ENCODE measurements at places on chromosomes 2 and 18.

- no peak for DNase-seq
Measured at GRCh38 chr2:151252646-151253045, 9.0 kb downstream of the RBM43 start.

DNA sequence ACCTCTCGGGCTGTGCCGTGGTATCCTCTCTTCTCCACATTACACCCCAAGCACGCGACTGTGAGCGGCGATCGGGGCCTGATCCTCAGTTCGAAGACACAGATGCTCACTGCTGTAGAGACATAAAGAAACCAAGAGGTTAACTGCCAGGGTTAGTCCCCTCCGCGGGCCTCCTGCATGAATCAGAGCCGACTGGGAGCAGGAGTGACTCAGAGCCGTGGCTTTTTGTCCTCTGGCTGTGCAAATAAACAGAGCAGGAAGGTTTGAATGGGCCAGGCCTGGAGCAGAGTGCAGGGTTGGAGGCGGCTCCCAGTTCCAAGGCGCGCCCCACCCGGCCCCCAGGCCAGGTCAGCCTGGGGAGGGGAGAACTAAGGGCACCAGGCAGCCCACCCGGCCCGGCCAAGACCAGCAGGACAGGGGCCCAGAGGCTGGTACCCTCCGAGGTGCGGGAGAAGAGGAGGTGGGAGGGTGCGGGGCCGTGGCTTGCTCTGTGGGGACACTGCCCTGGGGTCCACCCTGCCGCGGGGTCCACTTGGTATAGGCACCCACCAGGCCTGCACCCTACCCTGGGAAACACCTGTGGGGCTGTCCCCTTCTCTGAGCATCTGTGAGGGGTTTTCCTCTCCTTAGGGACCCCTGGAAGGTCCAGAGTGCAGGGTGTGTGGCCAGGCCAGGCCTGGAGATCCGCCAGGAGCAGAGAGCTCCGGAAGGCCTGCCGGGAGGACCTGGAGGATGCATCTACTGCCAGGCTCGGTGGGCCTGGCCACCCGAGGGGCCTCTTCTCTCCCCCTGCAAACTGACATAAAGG, 16.5 kb downstream of the TWIST2 start:
- DNase-seq, result peak; percentile 81

- DNase-seq, result no peak
Measured at GRCh38 chr2:140247451-140248195, 1467.4 kb upstream of the NXPH2 start.

DNA sequence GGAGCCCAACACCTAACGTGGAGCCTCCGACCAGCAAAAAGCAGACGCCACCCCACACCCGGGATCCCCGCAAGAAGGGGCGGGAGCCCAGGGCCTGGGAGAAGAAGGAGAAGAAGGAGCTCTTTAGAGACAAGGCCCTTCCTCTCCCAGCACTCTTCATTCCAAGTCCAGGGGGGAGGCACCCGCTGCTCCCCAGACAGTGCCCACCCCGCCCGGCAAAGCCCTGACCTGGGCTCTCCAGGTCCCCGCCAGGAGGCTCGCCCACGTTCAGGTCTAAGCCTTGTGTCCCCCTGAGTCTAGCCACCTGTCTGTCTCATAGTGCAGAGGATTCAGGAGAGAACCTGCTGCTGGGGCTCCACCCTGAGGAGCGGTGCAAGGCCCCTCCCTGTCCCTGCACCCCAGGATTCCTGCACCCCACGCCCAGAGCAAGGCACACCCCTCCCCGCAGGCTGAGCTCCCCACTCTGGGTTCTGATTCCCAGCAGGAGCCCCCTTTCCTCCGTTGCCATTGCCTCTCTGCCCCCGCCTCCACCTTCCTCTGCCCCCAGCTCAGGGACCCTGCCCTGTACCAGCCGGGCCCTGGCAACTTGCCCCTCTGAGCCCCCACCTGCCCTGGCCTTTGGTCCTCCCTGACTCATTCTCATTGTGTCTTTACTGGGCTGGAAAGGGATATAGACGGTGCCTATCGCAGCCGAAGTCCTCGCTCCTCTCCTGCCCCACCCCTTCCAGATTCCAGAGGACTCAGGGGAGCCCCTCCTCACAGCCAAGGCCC, 33.5 kb upstream of the GPC1 start:
- no peak for DNase-seq

DNA sequence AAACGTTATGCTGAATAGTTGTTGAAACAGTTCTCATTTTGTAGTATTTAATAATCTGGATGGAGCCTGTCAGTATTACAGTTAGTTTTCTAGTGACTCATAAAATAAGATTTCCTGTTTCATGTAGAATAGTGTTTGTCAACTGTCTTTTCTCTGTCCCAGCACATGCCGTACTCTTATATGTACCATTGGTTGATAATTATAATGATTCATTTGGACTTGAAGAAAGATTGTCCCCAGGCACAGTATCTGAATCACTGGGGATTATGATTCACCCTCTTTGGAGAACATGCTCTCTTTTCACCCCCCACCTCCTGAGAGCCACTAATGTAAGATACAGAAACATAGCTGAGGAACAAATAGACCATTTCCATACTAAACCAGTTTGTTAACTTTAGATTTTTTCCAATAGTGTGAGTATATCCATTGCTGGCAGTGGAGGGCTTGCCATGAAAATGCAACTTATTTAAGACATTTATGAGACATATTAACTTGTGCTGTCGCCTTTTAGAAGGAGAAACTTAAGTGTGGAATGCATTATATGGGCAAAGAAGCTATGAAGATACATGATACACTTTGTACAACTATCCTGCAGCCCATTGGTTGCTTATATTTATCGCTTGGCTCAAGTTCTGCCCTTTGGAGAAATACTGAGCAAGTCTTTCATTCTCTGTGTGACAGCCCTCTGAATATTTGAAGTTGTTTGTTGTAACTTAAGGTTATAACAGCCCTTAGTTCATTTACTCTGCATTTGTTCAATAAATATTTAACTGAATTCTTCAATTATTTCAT, 12.4 kb downstream of the COPS8 start:
- no peak for DNase-seq

DNA sequence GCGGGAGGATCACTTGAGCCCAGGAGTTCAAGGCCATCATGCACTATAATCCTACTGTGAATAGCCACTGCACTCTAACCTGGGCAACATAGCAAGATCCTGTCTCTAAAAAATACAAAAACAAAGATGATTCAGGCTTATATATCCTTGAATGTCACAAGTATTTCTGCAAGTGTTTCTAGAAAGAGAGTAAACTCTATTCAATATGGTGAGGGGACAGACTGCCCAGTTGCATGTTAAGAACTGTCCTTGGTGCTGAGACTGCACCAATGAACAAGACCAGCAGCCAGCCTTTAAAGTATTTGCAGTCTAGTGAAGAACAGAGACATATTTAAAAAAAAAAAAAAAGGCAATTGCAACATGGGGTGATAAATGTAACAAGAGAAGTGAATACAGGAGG, 16.4 kb downstream of the MAP3K19 start:
- DNase-seq, result peak; percentile 23

GRCh38 chr18:50388988-50389387, 14.1 kb downstream of the SKA1 start:
- no peak for DNase-seq

DNA sequence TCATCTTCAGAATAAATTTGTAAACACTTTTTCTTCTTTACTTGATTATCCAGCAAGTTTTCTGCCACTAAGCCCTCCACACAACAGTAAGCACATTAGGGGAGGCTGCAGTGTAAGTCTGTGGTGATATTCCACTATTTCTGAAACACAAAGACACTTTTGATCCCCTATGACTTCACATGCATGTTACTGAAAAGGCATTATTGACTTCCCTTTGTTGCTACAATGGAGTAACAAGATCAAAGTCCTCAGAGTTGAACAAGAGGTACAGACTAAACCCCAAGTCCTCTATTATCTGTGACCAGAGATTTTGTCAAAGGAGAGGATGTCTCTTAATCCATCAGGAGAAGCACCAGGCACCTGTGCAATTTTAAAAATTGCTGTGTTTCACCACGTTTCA, 157.9 kb downstream of the CD226 start:
- DNase-seq, result no peak

DNA sequence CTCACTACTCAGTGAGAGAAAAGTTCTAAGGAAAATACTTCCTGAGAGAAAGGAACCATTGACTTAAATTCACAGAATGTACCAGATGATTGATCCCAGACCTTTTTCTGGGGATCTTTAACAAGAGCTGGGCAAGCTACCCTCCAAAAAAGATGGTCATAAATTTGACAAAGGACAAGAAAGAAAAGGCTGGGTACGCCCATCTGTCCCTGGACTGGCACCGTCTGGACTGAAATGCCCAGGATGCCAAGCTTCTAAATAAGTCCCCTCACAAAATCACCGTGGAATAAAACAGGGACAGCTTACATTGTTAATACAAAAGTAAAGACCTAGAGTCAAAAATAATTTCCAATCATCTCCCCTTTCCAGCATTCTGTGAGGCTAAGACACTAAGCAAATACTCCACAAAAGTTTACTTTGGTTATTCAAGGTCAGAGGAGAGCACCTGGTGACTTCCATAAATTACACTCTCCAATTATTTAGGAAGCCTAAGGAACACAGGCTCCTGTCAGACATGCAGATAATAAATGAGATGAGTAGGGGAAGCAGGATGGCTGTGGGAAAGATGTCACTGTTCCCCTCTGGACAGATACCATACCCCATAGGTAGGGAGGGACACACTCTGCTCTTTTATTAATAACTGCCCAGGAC, 69.9 kb downstream of the UXS1 start:
- no peak for DNase-seq

DNA sequence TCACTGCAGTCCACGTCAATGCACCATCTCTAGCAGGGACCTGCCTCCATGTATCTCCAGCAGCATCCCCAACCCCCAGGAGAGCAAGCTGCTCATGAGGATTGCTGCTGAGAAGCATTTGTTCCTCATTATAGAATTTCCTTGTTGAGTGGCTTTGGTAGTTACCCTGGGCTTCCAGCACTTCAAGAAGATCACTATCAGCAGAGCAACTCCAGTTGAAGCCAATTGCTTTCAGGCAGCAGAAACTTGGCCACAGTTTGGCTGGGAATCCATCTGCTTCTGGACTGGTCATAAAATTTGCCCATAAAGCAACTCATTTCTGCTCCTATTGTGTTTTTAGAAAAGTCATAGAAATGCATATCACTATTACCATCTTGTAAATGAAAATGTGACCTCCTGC, 17.4 kb downstream of the TRPM8 start:
- no peak for DNase-seq

DNA sequence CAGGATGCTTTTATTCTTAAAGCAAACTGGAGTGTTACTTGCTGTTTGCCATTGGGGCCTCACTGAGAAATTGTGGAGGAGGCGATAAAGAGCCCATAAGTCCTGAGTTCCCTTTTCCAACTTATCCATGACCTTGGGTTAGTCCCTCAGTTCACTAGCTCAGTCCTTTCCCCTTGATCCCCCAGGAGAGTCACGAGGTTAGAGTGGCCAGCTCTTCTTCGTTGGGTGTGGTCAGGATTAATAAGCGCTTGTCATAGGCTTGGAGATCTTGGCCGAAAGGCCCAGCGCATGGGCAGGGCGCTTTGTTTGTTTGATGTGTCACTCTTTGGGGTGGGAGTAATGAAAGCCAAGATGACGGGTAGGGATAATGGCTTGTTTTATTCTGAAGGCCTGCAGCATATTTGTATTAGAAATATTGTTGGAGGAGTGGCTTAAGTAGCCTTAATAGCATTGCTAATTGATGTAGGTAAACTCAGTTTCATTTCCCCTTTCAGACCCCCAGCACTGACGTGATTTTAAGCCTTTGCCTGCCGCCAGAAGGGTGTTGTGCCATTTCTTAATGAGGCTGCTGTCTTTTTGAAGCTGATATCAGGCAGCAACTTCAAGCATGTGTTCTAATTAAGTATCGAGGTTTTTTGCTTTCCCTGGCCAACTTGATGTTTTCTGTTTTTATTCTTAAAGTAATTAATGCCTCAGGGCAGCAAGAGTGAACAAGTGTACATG, 15.7 kb downstream of the GRHL1 start:
- no peak for DNase-seq

GRCh38 chr2:222900354-222900753, 39.5 kb downstream of the ACSL3 start:
- DNase-seq, result peak; percentile 44

DNA sequence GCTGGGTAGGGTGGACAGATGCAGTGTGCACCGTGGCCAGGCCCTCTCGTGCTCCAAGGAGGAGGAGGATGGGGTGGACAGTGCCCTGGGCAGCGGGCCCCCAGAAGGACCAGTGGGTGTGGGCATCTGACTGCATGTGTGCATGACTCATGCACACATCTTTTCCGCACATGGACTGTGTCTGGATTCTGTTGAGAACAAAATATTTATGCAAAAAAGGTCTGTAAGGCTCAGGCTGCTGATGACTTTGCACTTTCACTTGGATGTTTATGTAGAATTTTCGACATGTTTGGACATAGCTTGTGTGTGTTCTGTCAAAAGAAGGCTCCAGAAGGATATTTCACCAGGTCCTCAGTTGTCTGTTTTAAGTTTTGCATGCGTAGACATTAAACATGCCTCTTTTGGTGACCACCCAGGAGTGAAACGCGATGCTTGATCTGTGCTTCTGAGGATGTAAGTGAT, 45.6 kb downstream of the MTCL1 start:
- peak; percentile 77 for DNase-seq

GRCh38 chr18:11408555-11409065, 200.8 kb upstream of the SLC35G4 start:
- no peak for DNase-seq

- DNase-seq, result no peak
Measured at GRCh38 chr2:129813404-129813803, 166.1 kb upstream of the RAB6C start.

- DNase-seq, result no peak
Measured at GRCh38 chr2:143758629-143759330, 629.6 kb downstream of the ARHGAP15 start.

GRCh38 chr18:11984091-11984490, 2.8 kb downstream of the IMPA2 start:
- no peak for DNase-seq

GRCh38 chr18:59343926-59344325, 15.1 kb downstream of the LMAN1 start:
- no peak for DNase-seq

GRCh38 chr2:109029490-109030201, 40.6 kb upstream of the EDAR start:
- DNase-seq, result no peak
